ENCODE measurements at places on chromosomes 11 and 22.

- DNase-seq: no peak
These were observed 6.3 kb downstream of the ALDH3B2 start for GRCh38 chr11:67668192-67668551.

DNA sequence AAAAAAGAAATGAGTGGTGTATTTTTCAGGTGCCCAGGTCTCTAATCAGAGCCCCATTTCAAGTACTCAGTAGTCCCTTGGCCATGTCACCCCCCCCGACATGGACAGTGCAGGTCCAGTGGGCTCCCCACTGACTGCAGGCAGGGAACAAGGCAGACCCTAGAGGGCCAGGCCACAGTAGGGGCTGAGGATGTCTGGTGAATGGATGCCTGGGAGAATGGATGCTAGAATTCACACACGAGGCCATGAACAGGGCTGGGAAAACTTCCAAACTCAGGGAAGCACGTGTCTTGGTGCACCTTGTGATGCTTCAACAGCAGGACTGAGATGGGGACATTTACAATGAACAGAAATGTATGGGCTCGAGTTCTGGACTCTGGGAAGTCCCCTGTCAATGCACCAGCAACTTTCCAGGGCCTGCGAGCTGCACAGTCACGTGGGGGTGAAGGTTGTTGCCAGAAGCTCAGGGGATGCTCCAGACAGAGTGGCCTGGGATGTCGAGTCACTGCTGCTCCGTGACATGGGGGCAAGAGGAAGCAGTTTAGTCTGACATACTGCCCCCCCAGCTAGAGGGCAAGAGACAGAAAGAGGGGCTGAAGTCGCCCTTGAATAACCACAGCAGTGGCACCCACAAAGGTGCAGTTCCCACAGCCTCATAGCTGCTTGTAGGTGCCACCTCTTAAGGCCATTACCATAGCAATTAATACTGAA, 3.1 kb downstream of the APOBEC3G start:
- DNase-seq: no peak

- no peak for DNase-seq
These were observed 62.3 kb upstream of the ANO5 start for GRCh38 chr11:22130462-22131053.

DNA sequence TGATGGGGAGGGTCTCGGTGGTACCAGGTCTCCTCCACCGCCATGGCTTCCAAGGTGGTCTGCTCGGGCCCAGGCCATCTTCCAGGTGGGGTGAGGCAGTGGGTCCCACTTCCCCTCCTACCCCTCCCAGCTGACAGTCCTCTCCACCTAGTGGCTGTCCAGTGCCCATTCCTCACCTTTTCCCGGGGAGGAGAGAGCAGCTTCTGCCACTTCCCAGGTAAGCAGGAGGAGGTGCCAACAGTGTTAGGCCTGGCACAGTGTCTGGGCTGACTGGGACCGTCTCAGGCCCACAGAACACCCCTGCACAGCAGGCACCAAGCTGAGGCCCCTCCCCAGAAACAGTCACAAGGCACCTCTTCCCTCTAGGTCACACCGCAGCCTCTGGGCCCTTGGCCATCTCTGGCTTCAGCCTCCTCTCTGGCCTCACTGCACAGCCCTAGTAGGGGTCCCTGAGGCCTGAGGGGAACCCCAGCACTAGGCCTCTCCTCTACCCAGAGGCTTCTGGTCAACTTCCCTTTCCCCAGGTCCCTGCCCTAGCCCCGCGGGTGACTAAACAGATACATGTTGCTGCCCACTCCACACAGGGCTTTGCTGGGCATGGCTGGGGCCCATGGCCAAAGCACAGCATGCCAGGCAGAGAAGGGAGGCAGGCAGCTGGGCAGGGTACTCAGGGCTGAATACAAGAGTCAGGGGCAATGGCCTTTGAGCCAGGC, 2.3 kb upstream of the ANKRD13D start:
- no peak for DNase-seq

DNA sequence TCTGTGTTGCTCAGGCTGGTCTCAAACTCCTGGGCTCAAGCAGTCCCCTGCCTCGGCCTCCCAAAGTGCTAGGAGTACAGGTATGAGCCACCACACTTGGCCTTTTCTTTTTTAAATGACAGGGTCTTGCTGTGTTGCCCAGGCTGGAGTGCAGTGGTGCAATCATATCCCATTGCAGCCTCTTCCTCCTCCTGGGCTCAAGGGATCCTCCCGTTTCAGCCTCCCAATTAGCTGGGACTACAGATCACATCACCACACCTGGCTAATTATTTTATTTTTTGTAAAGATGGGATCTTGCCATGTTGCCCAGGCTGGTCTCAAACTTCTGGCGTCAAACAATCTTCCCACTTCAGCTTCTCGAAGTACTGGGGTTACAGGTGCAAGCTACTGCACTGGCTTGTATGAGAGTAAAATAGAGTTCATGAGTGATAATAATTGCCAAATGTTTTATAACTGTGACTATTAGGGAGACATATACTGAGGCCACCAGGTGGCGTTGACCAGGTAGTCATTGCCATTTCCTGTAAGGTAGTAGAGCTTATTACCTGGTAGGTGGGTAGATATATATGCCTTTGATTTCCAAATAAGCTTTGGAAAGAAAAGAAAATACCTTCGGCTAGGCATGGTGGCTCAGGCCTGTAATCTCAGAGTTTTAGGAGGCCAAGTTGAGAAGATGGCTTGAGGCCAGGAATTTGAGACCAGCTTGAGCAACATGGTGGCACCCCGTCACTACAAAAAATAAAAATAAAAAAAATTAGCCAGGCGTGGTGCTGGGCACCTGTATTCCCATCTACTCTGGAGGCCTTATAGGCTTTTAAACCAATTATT, 5.4 kb downstream of the FDX1 start:
- DNase-seq: peak; percentile 64

DNA sequence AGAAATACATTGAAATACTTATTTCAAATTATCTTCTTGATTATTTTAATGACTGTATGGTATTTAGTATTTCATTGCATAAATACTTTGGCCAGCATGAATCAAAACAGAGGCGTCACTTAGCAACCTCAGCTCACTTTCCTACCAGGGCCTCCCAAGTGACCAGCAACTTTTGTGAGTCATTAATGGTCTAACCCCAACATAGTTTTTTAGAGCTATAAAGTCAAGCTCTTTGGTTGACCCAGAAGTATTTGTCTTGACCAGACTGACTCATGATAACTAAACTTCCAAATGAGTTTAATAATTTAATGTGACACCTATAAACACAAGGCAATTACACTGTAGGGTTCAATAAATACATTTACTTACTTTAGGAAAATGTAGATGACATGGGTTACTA, 27.9 kb upstream of the RBMXL2 start:
- no peak for DNase-seq

DNA sequence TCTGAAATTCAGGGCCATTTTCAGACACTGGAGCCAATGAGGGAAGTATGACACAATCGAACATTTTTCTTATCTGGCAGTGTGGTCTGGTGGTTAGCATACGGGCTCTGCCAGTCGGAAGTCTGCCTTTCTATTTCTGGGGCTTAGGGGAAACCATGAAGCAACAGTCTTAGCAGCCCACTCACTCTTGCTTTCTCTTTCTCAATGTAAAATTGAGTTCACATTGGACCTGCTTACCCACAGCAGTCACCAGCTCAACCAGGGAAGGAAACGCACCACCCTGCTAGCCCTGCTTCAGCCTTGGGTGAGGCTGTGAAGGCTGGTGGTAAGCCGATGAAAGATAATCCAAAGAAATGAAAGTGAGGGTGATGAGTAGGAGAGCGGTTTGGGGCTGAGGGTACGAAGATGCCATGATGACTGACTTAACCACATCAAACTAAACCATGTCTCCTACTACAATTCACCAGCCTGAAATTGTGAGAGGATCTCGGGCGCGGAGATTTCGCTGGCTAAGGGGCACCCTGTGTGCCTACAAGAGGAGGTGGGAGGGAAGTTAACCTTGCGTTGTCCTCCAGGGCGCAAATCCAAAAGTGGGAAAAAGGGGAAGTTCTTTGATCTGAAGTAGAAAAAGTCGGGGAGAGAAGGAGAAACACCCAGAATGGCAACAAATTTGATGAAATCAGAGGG, 2.0 kb upstream of the LMO2 start:
- no peak for DNase-seq

- DNase-seq: no peak
These were observed 64.4 kb downstream of the INSC start for GRCh38 chr11:15179167-15179566.

GRCh38 chr11:13277768-13278608, at the start of gene BMAL1:
BMAL1 (plus strand) TSS chr11:13277790; CDS start chr11:13354309, 76,519 bp downstream.
- peak; percentile 48 for DNase-seq

DNA sequence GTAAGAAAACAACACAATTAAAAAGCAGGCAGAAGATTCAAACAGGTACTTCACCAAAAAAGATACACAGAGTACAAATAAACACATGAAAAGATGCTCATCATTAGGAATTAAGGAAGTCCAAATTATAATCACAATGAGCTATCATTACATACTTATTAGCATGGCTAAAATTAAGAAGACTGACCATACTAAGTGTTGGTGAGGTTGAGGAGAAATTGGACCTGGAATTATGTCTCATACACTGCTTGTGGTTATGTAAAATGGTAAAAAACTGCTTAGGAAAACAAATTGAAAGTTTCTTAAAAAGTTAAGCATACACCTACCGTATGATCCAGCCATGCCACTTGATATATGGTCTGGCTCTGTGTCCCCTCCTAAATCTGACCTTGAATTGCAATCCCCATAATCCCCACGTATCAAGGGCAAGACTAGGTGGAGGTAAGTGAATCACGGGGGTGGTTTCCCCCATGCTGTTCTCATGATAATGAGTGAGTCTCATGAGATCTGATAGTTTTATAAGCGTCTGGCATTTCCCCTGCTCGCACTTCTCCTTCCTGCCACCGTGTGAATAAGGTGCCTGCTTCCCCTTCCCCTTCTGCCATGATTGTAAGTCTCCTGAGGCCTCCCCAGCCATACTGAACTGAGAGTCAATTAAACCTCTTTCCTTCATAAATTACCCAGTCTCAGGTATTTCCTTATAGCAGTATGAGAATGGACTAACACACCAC, 4.8 kb downstream of the SAAL1 start:
- DNase-seq: no peak

DNA sequence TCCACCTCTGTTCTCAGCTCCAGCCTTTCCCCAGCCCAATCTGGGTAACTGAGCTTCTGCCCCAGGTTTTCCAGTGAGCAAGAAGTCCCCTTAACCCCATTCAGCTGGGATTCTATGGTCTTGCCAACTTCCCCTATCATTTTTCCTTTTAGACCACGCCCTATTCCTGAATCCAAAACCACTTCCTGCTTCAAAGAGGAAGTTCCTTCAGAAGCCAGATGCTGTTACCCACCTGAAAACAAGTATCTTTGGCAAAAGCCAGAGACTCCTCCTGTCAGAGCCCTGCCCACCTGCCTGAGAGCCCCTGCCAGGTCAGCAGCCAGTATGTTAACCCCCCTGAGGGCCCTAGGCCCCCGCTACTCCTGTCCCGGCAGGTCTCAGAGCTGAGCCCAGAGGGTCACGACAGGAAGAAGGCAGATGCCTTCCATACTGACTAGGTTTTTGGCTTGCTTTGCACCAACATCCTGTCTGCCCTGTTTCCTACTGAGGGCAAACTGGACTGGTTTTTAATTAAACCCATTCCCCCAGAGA, 20.3 kb upstream of the MICAL2 start:
- peak; percentile 38 for DNase-seq

GRCh38 chr11:27139742-27140367, 99.2 kb downstream of the BBOX1 start:
- no peak for DNase-seq

- no peak for DNase-seq
These were observed 3.7 kb downstream of the OMP start for GRCh38 chr11:77106321-77106720.

DNA sequence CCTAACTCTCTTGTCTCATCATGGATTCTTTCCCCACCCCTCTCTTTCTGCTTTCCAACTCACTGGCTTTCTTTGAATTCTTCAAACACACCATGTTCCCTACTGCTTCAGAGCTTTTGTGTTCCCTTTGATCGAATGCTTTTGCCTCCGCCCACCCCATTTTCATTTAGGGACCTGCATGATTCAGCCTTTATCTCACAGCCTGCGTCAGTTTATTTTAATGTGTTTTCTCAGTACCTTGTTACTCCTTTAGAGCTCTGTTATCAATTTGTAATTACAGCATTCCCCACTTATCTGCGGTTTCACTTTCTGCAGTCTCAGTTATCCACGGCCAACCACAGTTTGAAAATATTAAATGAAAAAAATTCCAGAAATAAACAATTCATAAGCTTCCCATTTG, 451.3 kb downstream of the METTL15 start:
- no peak for DNase-seq

GRCh38 chr22:46737105-46737975, 712 bp downstream of the CERK start:
- peak; percentile 77 for DNase-seq

DNA sequence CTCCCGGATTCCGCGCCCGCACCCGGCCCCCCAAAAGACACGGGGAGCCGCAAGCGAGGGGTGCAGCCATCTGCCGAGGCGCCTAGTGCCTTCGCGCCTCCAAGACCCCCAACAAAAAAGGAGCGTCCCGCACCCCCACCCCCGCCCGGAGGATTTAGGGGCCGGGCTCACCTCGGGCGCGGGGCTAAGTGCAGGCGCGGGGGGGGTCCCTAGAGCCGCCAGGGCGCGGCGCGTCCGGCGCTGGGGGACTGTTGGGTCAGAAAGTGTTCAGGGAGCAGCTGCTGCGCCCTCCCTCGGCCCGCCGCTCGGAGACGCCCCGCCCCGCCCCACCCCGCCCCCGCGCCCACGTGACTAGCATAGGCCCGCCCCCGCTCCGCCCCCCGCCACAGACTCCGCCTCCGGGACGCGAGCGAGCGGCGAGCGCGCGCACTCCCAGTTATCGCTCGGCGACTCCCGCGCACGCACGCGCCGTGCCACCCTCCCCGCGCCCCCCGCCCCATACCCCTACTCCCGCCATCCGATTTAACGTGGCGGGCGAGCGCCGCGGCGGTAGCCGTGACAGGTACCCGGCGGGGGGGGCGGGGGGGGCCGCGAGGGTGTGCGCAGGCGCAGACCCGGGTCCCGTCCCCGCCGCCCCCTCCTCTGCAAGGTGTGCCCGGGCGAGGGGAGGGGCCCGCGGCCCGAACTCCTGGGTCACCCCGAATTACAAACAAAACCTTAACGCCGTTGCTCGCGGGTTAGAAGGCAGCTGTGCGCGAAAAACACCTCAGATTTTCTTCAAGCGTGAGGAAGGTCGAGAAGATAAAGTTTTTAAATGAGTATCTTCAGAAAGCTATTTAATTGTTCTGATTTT, 56.2 kb downstream of the KCNJ4 start:
- DNase-seq: peak; percentile 93

DNA sequence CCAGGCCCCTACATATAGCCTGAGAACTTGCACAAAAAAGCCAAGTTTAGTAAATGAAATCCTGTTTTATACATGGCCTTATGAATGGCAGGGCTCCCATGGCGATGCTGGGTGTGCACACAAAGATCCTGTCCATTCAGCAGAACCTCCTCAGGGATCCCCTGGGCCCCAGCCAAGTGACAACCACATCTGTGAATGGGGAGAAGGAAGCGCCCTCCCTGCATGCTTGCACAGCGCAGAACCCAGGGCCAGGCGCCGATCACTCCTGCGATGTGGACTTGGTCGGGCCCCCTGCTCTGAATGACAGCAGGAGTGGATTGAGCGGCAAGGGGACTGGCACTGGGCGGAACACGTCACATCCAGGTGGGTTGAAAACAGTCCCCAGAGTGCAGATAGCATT, 4.5 kb upstream of the CDC42EP2 start:
- DNase-seq: peak; percentile 81

Measured in RPMI8226 (cell line).